HuH-7.5 (cell line): ENCODE measurements at places on chromosomes 2 and 18.

GRCh38 chr2:42185220-42185921 lies 16.2 kb downstream of the EML4 start:
- DNase-seq: no peak

DNA sequence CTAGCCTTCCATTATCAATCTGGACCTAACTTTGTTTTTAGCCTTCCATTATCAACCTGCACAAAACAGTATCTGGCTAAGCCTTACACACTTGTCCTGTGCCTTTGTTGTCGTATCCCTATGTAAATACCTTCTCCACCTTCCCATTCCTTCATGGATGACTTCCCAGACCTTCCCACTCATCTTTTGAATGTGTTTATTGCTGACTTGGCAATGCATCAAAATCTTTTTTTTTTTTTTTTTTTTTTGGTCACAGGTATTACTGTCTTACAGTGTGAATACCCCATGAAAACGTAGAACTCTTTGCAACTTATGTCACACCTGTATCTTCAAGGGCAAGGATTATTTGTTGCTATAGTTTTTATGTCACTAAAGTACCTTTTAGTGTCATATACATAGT lies 25.7 kb downstream of the RPE start:
- no peak for DNase-seq

DNA sequence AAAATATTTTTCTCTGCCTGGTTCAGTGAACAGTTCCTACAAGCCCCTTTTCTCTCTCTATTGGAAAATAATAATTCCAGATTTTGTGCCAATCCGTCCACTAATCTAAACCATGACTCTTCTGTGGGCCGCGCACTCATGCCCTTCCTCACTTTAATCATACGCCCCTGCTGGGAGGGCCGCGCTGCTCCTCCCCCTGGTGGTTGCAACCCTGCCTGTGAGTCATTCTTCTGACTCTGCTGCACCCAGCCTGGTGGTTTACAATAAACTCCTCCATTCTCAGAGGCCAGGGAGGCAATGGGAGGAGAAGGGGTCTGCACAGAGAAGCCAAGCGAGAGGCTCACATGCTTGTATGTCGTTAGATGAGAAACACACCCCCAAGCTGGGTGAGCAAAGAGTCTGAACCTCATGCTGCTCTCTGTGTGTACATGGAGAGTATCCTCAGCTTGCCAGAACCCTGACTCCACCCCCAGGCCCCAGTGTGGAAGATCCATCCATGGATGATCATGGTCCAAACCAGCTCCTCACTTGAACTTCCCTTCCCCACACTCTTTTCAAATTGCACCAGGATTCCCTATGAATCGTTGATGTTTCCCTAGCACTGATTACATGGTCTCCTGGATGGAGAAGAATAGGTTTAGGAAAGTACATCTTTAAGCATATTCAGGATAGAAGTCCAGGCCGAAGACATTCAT lies 228.9 kb downstream of the ANKRD30B start:
- no peak for DNase-seq

DNA sequence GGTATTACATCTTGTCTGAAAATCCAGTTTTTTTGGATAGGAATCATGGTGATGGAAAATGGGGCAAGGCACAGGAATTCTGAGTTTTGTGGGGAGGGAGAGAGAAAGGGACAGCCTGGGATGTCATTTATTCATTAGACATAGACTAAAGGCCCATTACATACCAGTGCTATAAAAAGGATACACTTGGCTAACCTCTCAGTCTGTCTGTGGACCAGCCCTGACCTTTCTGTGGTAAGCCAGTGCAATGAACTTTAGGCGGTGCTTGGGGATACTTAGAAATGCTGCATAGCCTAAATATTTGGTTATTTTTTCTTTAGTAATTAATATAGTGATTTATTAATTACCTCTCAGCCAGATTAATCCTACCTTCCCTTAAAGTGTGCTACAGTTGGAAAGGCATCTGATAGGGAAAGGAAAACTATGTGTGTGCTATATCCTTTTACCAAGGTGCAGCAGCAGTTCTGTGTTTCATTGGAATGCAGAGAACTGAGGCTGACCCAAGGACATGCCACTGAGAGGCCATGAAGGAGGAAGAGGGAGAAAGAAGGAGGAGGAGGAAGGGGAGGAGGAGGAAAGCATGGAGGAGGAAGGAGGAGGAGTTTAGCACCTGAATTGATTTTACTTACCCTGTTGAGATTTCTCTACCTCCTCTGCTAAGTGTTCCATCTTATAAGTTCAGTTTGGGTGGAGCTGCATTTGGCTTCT lies 37.5 kb downstream of the KCNS3 start:
- no peak for DNase-seq

DNA sequence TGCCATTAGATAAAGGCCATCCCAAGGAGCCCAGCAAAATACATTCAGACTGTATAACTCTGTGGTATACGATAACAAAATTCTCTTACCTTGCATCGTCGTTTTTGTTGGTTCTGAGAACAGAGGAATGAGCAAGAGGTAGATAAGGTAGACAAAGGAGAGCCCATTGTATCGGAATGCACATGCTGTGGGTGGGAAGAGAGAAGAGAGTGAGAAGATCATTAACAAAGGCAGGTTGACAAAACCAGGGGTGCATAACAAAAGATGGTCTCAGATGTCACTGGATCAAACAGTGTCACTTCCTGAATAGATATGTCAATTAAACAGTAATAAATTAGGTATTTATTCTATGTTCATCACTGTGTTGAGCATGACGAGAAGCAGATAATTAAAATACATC lies 83.3 kb downstream of the PIEZO2 start:
- no peak for DNase-seq

DNA sequence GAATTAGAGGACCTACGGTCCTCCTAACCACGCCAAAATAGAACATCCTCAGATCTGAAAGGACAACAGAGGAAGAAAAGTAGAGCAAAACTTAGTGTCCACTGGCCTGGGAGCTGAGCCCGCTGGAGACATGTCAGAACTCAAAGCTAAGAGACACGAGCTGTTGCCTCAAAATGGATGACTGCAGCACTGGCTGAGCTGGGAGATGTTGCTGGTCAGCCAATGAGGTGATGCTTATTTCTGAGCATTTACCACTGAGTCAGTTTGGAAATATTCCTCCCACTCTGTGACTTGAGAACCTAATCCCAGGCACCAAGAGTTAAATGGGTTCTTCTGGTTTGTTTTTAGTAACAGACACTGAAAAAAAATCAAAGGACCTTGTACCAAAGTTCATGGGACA lies 32.6 kb downstream of the FBXO15 start:
- DNase-seq: no peak

GRCh38 chr2:181892799-181893435 lies 1.4 kb downstream of the ITPRID2 start:
- no peak for DNase-seq
